ENCODE measurements at places on chromosomes 6 and 20. TPM values are rescaled to one million over a fixed set of nuclear protein-coding genes. Genes with fewer than 3 reads are reported as not detected.

Gene FAM217A
- total RNA-seq: not detected

Gene MYO6
- 16.8 TPM for total RNA-seq

Gene C6orf58
- not detected for total RNA-seq

Gene GPLD1
- total RNA-seq: 0.72 TPM

Gene ZSCAN16
- 4.1 TPM for total RNA-seq

Gene FRK
- total RNA-seq: 1.1 TPM

Gene AIF1
- 0.36 TPM for total RNA-seq

Gene RPRD1B
- total RNA-seq: 21.5 TPM

Gene FOXA2
- total RNA-seq: not detected

Gene DYNLT2
- 1.8 TPM for total RNA-seq

Gene C6orf141
- total RNA-seq: not detected

Gene FAM83B
- under 0.01 TPM for total RNA-seq

Gene EBF4
- total RNA-seq: under 0.01 TPM

Gene NKX2-2
- total RNA-seq: not detected

Gene KCNK17
- not detected for total RNA-seq

Gene RIPOR3
- 2.4 TPM for total RNA-seq

Gene MEI4
- not detected for total RNA-seq

Gene GPRC6A
- total RNA-seq: not detected

Gene PAX1
- total RNA-seq: under 0.01 TPM

Gene OXT
- not detected for total RNA-seq

Gene LST1
- total RNA-seq: not detected

Gene EMILIN3
- not detected for total RNA-seq

Gene SPTLC3
- total RNA-seq: 14.8 TPM

Gene TSPO2
- total RNA-seq: not detected

Gene NRSN1
- not detected for total RNA-seq

Gene SLC16A10
- total RNA-seq: not detected

Gene SPATA2
- 3.2 TPM for total RNA-seq

Gene HEY2
- total RNA-seq: 2.2 TPM

Gene EZR
- total RNA-seq: 69.8 TPM

Gene PARD6B
- 0.72 TPM for total RNA-seq

Gene SLC35D3
- total RNA-seq: not detected

Gene GLP1R
- total RNA-seq: not detected

Gene SRSF12
- under 0.01 TPM for total RNA-seq

Gene CST4
- total RNA-seq: not detected

Gene SEL1L2
- total RNA-seq: not detected

Gene GJA10
- not detected for total RNA-seq

Gene C6orf15
- not detected for total RNA-seq

Gene OPN5
- not detected for total RNA-seq

Gene L3MBTL3
- 8.7 TPM for total RNA-seq

Gene LAMP5
- under 0.01 TPM for total RNA-seq

Gene CLVS2
- total RNA-seq: not detected
